Stimulated activated CD8-positive, alpha-beta memory T cell treated with anti-CD3 and anti-CD28 coated beads, Interleukin-4, amount 100 ng/mL, for 48 hours (primary cell): ENCODE measurements at places on chromosomes 6 and 20.

DNA sequence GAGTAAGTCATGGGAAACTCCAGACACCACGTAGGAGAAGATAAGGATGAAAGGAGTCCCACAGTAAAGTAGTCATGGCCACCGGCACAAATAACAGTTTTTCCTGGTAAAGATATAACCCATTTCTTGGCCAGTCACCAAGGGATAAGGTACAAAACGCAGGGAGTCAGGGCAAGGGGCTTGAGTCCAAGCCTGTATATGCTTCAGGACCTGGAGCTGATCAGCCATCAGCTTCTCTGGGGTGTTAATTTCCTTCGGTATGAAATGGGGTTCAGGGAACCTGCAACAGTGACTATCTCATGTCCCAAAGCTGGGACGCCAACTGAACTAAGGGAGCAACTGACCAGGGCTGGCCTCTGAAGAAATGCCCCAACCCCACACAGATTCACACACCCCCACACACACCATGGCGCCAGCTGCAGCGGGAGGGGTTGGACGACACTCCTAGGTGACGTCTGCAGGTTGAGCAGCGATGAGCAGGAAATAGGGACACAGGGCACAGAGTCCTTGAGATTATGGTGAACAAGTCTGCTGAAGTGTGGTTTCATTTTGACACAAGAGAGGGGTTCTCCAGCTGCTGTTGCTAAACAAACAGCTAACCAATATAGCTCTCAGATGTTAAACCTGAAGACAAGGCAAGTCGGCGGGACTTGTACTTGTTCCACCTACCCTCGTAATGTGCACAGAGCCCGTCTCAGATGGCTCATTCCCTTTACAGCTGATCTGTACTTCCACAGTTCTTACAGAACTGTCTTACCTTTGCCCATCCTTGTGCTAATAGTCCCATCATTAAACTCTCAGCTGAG, 7.4 kb upstream of the ADTRP start:
- DNase-seq = peak; percentile 41

DNA sequence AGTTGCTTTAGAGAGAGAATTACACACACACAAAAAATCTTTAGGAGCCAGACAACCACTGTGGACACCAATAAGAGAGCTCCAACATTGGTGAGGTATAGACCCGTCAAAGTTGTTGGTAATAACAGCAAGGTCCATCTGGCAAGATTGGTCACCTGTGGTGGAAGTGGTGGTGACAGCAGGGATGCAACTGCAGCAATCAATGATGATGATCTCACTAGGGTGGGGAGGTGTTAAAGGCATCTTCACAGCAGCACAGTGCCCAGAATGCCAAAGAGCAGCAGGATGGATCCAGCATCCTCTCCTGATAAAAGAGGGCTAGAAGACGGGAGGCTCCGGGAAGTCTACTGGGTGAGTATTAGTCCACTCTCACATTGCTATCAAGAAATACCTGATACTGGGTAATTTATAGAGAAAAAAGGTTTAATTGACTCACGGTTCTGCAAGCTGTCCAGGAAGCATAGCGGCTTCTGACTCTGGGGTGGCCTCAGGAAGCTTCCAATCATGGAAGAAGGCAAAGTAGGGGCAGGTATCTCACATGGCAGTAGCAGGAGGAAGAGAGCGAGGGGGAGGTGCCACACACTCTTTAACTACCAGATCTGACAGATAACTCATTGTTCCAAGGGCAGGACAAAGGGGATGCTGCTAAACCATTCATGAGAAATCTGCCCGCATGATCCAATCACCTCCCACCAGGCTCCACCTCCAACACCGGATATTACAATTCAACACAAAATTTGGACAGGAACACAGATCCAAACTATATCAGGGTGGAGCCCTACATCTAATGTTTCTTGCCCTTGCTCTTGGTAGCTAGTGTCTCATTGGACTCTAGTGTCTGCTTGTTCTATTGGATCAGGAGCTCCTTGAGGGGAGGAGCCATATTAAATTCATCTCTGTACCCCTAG, 48.9 kb downstream of the KLHL31 start:
- no peak for DNase-seq

DNA sequence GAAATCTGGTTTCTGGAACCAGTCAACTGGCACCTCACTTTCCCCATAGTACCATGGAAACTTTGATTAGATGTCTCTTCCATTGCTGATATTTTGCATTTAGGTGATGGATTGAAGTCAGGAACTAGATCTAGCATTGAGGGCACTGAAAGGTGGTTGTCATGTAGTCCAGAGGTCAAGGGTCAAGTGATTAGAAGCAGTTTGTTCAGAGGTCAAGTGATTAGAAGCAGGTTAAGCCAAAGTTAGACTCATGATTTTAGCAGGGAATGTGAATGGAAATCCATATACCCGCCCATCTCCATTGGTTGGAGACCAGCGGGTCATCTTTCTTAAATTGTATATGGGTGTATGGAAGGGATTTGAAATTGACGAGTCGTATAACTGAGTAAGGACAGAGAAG, 51.2 kb downstream of the CBFA2T2 start:
- DNase-seq = no peak

GRCh38 chr6:113971741-113972140, 793 bp upstream of the HDAC2 start:
- no peak for DNase-seq

DNA sequence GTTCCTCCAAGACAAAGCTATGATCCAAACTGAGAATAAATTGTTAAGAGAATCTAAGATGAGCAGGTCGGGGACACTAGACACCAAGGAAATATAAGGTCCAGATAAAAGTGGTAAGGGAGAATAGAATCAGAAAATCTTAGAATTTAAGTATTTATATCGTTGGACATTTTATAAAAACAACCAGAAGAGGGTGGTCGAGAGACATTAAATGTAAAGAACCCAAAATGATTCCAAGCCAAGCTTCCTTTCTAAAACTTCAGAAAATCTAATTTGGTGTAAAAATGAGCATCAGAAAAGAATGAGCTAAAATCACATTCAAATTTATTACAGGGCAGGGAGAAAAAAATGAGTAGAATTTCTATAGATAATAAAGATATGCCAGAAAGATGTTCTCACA, 97.8 kb upstream of the OGFRL1 start:
- DNase-seq = no peak

GRCh38 chr20:32642257-32643046, 31.3 kb downstream of the C20orf203 start:
- DNase-seq = no peak

DNA sequence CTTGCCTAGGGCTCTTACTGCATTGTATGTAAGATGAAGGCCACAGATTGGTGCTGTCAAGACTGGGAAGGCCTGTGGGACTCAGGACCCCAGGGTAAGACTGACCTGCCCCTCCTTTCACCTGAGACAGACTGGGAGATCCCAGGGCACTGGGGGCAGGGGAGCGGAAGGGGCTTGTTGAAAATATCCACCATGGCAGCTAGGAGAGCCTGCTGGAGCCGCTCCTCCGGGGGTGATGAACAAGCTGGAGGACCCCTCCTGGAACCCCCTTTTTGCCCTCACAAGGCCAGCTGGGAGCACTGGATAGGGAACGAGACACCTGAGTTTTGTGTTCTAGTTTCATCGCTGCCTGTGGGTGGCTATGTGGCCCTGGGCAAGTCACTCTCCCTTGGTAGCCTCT, 9.2 kb upstream of the SDCBP2 start:
- DNase-seq = no peak
